Hematopoietic multipotent progenitor cell treated with erythropoietin and hydrocortisone succinate and interleukin-3 and kit ligand, for 4 days (in vitro differentiated cells): ENCODE measurements at places on chromosomes 2 and 18.

DNA sequence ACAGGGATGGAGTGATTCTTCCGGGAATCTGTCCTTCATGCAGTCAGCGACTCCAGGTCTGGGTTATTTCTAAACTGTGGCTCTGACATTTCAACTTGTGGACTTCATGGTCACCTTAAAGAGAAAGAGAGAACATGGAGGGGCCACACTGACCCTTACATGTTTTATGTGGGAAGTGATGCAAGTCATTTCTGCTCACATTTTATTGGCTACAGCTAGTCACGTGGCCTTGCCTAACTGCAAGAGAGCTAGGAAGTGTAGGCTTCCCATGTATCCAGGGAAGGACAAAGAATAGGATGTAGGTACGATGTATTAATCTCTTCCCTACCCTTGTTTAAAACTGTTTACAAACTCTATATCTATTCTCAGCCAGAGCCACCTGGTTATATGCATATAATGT lies 30.3 kb upstream of the AFTPH start:
- no peak for DNase-seq

DNA sequence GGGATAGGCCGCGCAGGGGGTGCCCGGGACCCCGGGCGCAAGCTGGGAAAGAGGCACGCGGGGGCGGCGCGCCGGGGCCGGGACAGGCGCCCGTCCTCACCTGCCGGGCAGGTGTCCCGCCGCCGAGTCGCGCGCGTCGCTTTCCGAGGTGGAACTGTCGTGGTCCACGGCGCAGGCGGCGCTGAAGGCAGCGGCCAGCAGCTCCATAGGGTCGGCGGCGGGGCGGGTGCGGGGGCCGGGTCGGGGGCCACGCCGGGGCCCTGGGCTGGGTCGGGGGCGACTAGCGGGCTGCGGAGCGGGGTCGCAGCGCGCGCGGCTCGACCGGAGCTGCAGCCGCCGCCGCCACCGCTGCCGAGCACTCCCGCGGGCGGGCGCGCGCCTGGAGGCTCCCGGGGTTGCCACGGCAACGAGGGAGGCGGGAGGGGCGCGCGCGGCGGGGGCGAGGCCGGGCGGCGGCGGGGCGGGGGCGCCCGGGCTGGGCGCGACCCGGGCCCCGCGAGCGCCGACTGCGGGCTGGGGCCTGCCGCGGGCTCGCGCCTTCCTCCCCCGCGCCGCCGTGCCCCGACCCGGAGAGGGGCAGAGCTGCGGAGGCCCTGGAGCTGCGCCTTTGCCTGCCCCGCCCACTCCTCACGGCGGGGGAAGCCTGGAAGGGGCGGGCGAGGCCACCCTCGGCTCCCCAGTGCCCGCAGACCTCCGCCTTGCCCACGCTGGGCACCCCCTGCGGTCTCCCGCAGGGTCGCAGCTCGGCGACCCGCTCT lies 57.9 kb downstream of the SNORC start:
- DNase-seq, result peak; percentile 26

- no peak for DNase-seq
These were observed 174.4 kb downstream of the ICOS start for GRCh38 chr2:204110751-204111516.

- DNase-seq, result peak; percentile 76
These were observed 592 bp downstream of the ME2 start for GRCh38 chr18:50879302-50880118.

- no peak for DNase-seq
These were observed 183.1 kb upstream of the DDX18 start for GRCh38 chr2:117631152-117631945.

- DNase-seq, result peak; percentile 64
These were observed 85.3 kb downstream of the CDK15 start for GRCh38 chr2:201891676-201892075.

DNA sequence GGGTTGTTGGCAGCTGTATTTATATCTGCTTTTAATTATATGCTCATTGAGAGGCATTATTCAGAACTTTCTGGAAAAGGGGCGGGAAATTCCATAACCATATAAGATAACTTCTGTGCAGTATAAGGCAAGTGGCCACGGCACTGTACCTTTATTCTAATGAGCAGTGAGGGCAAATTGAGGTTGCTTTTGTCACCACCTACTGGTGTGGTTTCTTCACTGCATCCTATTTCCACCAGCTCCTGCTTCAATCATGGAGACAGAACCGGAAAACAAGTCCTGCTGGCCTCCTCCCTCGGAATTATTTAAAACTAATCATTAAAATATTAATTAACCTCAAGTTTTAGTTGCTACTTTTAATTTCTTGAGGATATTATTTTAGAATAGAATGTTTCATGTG lies 759.4 kb downstream of the CBLN2 start:
- peak; percentile 49 for DNase-seq

DNA sequence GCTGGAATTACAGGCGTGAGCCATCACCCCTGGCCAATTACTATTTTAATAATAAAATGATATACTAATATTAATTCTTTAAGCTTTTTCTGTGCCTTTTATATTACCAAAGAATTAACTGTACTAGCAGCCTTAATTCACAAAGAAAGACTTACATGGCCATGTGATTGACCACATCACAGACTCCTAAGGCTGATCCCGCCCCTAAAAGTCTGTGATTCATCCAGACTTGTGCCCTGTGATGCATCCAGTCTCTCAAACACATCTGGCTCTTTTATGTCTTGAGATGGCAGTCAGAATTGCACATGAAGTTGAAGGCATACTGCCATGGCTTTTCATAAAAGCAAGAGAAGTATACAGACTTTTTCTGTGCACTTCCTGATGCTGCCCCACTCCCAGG lies 91.7 kb downstream of the DTNA start:
- no peak for DNase-seq

- DNase-seq, result no peak
These were observed 109.7 kb downstream of the CLIP4 start for GRCh38 chr2:29224693-29225551.

- DNase-seq, result no peak
These were observed 30.7 kb downstream of the ATP8B1 start for GRCh38 chr18:57772387-57772799.

- no peak for DNase-seq
These were observed 18.7 kb upstream of the ACVR1 start for GRCh38 chr2:157894694-157895435.

- no peak for DNase-seq
These were observed 3.8 kb downstream of the EPHA4 start for GRCh38 chr2:221568299-221568698.

DNA sequence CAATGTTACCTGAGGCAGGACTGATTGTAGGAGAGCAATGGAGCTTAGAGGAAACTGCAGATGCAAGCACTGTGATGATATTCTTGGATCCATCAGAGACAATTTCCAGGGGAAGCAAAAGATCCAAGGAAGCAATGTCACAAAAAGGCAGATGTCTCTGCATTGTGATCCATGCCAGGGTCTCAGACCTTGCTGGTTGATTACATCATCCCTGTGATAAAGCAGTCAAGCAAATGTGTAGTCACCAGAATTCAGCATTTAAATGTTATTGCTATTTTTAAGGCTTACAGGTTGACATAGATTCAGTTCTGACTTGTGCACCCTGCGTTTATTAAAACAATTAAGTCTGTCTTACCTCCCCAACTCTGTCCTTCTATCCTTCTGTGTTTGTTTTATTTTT lies 56.8 kb upstream of the CCDC85A start:
- no peak for DNase-seq

DNA sequence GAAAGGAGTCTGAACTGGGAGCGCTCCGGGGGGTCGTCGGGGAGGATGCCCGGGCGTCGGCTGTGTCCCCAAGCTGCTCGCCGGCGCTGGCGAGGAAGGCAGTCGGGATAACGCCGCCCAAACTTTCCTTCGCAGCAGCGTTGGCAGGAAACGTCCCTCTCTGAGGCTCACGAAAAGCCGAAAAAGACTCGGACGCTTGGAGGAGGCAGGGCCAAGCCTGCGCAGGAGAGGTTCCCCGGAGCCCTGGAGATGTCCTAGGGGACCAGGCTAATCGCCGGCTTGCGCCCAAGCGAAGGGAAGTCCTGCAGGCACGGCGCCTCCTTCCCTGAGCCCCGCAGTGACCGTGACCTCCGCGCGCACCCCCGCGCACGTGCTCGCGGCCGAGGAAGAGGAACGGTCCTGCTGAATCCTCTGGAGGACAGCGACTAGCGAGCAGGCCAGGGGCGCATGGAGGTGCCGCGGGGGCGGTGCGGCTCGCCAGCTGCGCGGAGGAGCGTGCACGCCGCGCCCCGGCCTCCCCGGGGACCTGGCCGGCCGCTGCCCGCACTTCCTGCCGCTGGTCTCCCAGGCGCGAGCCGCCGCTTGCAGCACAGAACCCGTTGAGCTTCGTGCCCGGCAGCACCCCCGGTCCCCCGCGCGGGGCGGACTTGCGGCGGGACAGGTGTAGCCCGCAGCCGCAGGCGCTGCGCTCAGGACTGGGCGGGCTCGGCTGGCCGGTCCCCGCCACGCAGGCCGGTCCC lies at the start of gene SH3RF3:
Gene SH3RF3, plus strand, starts transcription at position 590 of the 740 bp plus-strand sequence.
- peak; percentile 35 for DNase-seq

DNA sequence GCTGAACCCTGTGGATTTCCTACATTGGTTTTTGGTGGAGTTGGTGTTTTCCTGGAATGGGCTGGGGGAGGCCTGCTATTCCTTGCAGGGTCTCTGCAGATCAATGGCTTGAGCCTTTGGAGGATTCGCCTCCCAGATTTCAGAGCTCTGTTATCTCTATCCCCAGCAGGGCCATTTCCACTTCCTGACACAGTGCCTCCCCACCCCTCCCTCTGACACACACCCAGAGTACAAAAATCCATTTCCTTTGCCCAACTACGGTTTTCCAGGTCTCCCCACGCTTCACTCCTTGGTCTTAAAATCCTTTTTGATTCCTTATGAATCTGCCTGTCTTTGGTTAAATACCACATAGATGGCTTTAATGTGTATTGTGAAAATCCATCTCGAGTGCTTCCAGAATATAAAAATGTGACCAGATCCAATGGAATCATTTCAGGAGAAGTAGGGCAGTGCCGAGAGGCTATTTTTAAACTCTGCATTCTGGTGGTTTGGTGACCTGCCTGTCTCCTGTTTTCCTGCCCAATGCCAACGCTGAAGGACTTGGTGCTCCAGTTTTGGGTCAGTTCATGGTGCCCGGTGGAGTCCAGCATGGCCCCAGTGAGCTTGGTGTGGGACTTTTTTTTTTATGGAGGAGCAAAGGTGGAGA lies 60.9 kb downstream of the ARL4C start:
- no peak for DNase-seq

DNA sequence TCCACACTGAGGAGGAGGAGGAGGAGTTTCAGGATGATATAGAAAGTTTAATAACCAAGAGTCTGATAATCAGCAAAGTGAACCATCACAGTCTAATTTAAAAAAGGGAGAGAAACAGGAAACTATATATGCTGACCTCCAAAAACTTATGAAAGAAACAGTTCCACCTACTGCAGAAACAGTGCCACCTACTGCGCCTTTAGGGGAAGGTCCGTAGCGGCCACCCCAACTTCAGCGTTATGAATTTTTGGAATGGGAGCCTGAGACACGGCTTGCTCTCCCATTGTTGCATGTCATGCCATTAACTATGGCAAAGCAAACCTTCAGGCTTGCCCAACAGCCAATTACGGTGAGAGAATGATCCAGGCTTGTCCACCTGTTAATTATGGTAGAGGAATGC lies 1719.2 kb upstream of the LRRTM1 start:
- DNase-seq, result peak; percentile 17

GRCh38 chr2:44578471-44579093 lies 216.8 kb downstream of the CAMKMT start:
- DNase-seq, result peak; percentile 51

DNA sequence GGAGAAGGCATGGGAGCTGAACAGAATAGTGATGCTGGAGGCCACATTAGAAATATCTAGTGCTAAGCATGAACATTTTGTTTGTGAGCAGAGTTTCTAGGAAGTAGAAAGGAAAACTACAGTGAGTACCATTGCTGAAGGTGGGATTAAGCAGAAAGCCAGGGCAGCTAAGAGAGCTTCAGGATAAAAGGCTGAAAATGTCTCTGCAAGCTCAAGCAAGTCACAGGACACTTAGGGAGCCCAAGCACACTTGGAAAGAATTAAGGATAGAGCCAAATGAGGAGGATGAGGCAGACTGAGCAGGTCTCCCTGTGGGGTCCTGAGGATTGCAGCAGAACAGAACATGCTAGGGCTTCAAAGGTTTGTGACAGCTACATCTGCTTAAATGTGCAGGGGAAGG lies 80.6 kb upstream of the LYPD1 start:
- no peak for DNase-seq
